Spinal cord (tissue), 10 donors: ENCODE measurements at places on chromosomes 11 and 22. TPM values are rescaled to one million over a fixed set of nuclear protein-coding genes. Genes with fewer than 3 reads are reported as not detected.

DNA sequence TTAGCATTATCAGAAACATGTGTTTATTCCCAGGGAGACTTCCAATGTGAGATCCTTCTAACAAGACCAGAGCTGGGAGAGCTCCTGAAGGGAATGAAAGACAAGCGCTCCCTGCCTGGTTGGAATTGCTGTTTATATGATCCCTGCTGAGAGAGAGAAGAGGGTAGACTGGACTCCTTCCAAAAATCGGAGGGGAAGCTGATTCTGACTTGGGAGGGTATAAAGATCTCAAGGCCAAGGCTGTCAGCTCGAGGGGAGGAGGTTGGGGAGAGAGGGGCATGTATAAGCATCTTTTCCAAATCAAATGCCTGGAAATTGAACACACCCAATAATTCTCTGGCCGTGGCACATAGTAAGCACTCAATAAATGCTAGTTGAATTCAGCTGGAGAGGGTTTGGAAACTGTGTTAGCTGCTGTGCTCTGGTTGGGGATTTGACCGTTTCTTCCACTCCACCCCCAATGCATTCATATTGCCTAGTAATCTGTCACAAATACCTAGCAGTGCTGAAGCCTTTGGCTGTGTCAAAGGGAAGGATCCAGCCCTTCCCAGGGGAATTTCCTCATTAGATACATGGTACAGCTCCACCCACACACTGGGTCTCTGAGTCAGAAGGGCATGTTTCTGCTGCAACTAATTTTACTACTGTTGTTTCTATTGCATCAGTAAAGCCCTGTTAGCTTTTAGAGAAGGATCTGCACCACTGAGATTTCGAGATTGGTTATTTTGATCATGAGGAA lies 61.5 kb downstream of the CACNG2 start:
- DNase-seq: no peak

DNA sequence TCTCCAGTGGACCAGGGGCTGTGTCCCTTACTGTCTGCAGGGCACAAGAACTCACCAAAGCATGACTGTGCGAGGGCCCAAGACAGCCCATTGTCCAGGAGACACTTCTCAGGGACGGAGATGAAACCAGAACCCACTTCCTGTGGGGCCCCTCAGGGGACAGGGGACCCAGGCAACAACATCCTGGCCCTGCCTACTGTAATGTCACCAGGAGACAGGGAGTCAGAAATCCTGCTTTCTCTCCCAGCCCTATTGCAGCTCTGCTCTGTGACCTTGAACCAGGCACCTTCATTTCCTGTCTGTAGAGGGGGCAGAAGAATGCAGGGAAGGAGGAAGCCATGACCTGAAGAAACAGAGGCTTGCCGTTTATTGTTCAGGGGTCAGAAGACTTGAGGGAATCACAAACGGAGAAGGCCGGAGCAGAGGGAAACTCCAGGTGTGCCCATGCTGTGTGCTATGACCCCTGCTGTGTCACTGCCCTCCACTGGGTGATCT lies 98.0 kb downstream of the NAT10 start:
- DNase-seq: no peak

DNA sequence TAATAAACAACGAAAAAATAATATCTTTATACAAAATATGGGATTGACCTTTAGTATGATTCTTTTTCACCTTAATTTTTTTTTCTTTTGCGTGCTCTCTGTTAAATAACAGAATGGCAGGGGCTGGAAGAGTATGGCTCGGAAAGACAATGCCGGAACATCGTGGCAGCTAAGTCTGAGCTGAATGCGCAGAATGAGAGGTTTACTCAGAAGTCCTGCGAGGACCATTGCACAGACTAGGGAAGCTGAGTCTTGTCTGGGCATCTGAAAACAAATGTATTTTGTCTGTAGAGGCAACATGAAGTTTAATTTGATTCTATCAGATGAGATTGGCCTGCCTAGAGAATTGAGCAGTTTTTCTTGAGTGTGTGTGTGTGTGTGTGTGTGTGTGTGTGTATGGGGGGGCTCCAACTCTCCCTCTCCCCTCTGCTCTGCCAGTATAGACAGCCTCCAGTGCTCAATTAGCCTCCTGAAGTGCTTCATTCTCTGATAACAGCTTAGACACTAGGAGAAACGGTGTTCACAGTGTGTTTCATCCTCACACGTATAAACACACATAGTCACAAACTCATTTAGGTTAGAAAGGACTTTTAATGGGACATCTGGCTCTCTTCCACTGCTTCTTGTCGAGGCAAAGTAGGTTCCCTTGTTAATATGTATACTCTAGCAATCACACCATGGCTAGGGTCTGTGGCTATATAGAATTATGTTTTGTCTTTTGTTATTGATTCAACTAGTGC lies 244.3 kb upstream of the SORL1-AS1 start:
- peak; percentile 56 for DNase-seq

SIK2 gene
- 26.6 TPM for total RNA-seq

- DNase-seq: no peak
Measured at GRCh38 chr22:41799486-41800347, 762 bp upstream of the CCDC134 start.

GGTLC3 gene
- not detected for total RNA-seq

LRRC74B gene
- not detected for total RNA-seq

- no peak for DNase-seq
Measured at GRCh38 chr11:79155237-79155636, 285.6 kb downstream of the TENM4 start.

OR52N1 gene
- total RNA-seq: not detected

DNA sequence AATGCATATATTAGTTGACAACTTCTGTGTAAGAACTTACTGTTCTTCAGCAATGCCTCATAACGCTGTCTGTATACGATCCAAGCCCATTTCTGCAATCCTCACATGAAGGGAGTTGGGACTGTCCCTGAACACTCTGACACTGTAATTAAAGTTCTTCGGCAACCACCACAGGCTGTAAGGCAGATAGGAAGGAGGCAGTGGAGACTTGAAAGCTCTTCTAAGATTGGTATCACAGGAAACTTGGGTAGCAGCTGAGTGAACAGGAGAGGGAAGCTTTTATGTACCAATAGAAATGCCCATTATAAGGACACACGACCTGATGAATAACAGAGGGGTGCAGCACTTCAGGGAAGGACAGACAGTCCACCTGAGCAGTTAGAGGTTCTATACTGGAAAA lies 12.0 kb upstream of the GAB2 start:
- no peak for DNase-seq

- DNase-seq: no peak
Measured at GRCh38 chr11:8543278-8543677, 50.8 kb downstream of the STK33 start.

- DNase-seq: peak; percentile 38
Measured at GRCh38 chr11:72038491-72038890, 39.8 kb downstream of the IL18BP start.

- DNase-seq: no peak
Measured at GRCh38 chr11:44737245-44738085, 10.7 kb downstream of the TSPAN18 start.

DEUP1 gene
- 0.20 TPM for total RNA-seq

TCN1 gene
- total RNA-seq: not detected

- DNase-seq: no peak
Measured at GRCh38 chr22:50485221-50486131, 1.2 kb upstream of the MIOX start.

DNA sequence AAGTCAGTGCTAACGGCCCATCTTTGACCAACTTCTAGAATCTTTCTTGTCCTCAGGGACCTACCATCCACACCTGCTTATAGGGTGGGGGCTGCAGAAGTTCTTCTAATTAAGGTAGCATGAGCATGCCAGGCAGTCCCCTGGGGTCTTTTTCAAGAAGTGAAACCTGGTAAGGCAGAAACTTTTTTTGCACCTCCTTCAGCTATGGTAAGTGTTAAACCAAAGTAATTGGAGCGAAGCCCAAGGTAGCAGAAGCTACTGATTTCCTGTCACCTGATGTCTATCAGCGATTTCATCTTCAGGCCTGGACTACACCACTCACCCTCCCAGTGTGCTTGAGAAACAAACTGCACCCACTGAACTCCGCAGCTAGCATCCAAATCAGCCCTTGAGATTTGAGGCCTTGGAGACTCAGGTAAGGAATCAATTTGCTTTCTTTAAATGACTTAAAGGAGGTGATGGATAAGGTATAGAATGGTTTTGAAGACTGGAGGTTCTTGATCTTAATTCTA lies at the start of gene MS4A1:
MS4A1 (plus strand) TSS at position 317 of the 512 bp plus-strand sequence. CDS start 6,528 bp downstream, outside the sequence.
- DNase-seq: no peak

APOL3 gene
- 15.1 TPM for total RNA-seq

- no peak for DNase-seq
Measured at GRCh38 chr11:89447845-89448244, 43.3 kb downstream of the NOX4 start.
